ENCODE measurements at places on chromosomes 7 and 10. TPM values are rescaled to one million over a fixed set of nuclear protein-coding genes. Genes with fewer than 3 reads are reported as not detected.

- DNase-seq = no peak
Observed at GRCh38 chr7:31816810-31817209, 129.8 kb downstream of the PPP1R17 start.

GRCh38 chr10:117619707-117620405 is 77.3 kb downstream of the EMX2 start:
- DNase-seq = no peak

ATXN7L1 gene
- total RNA-seq = 3.1 TPM

GRCh38 chr7:3760651-3761050 is 459.6 kb downstream of the SDK1 start:
- no peak for DNase-seq

GRCh38 chr10:100886091-100886490 is 26.7 kb upstream of the SLF2 start:
- DNase-seq = peak; percentile 44

DNA sequence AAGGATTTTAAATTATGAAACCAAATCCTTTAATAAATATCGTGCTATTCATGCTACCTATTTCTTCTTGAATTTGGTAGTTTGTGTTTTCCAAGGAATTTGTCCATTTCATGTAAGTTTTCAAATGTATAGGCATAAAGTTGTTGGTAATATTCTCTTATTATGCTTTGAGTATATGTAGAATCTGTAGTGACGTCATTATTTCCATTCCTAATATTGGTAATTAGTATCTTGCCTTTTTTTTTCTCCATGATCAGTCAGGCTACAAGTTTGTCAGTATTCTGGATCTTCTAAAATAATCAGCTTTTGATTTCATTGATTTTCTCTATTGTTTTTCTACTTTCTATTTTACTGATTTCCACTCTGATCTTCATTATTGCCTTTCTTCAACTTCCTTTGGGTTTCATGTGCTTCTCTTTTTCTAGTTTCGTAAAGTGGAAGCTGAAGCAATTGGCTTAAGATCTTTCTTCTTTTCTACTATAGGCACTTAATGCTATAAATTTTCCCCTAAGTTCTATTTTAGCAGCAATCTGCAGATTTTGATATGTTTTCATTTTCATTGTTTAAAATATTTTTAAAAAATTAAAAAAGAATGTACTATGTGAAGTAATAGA is 156.5 kb upstream of the HDAC9 start:
- DNase-seq = no peak

GRCh38 chr10:66349726-66350125 is 576.1 kb upstream of the LRRTM3 start:
- no peak for DNase-seq

ASZ1 gene
- total RNA-seq = not detected

ANK3 gene
- total RNA-seq = 14.8 TPM

TET1 gene
- total RNA-seq = 1.2 TPM

DNA sequence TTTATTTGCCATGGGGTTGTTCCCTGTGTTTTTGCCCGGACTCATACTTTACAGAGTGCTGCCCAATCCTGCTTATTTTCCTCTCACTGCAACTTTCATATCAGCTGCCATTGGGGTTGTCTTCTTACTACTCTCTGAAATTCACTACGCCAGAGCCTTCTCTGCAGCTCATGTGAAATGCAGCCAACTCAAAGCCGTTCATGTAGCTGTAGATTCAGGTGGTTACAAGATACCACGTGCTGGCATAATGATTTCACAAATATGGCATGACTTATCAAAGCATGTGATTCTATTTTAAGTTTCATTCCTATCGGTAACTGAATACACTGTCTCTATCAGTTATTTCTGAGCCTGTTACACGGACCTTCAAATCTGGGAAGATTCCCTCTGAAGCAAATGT is 130.3 kb upstream of the WNT16 start:
- no peak for DNase-seq

DNA sequence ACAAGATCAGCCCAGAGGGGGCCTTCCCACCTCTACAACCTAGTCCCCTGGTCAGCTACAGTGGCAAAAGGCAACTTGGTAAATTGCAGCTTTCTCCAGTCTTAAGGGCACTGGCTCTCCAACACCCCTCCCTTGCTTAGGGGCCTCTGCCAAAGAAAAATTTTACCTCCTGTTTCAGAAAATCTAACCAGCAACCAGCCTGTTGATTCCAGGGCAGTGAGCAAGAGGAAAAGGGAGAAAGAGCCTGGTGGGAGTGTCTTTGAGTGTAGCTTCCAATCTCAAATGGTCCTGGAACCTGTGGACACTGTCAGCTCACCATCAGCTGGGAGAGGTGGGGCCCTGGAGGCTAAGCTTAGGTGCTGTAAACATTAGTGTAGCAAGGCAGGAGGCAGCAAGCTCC is 22.9 kb downstream of the ACTR1A start:
- no peak for DNase-seq

ITPRID1 gene
- not detected for total RNA-seq

TNRC18 gene
- total RNA-seq = 31.6 TPM

IDI2 gene
- total RNA-seq = not detected

- no peak for DNase-seq
Observed at GRCh38 chr10:101803511-101803910, 14.7 kb downstream of the OGA start.

HMX3 gene
- not detected for total RNA-seq

- no peak for DNase-seq
Observed at GRCh38 chr10:86798611-86799010, 42.2 kb downstream of the BMPR1A start.

- DNase-seq = no peak
Observed at GRCh38 chr7:130429019-130429418, 11.8 kb downstream of the CEP41 start.

DNA sequence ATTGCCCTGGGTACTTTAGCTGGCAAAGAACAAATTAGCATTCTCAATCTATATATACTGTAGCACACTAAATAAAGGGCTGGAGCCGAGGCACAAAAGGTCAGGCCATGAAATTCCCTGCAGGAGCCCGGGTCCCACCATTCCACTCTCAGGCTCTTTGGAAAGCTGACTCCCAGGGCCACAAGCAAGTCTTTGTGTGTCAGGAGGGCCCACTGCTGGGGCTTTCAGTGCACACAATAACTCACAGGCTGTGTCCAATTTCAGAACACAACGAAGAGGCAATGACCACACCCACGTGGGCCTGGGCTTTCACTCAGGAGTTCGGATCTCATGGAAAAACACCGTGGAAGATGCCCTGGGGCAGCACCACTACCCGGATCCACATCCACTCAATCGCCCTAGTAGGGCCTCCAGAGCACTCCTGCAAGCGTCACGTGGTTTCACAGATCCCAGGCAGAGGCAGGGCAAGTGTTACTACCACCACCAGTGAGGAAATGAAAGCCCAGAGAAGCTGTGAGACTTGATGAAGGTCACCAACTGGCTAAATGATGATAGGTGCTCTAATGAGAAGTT is 60.3 kb downstream of the COBL start:
- DNase-seq = no peak

DNA sequence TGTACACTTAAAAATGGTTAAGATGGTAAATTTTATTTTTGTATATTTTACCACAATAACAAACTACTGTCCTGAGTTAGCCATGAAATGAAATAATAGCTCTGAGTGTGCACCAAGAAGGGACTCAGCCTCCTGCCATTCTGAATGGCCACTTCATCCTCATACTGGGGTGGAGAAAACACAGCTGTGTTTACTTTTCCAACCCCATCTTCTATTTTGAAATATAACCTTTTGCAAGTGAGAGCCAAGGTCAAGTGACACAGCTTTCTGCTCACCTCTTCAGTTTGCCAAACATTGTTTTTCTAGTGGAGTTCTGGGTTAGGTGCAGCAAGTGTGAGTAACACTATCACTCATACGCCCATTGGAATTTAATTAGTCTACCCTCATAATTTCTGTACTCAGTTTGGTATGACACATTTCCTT is 107.4 kb upstream of the GLCCI1 start:
- peak; percentile 77 for DNase-seq

DNA sequence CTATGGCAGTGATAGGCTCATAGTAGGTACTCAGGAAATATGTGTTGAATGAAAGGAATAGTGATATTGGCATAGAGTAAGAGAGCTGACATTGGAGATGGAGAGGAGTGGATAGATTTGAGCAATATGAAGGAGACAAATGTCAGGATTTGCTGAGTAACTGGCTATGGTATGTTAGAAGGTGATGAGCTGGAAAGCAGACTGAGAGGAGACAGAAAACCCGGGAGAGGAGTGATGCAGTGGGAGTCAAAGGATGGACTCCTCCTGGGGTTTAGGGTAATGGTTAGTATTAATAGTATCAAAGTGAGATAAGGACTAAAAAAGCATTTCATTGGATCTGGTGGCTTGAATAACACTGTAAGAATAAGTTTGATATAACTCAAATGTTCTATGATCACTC is 64.8 kb downstream of the CD36 start:
- DNase-seq = no peak

- DNase-seq = no peak
Observed at GRCh38 chr7:150388709-150389531, 9.8 kb downstream of the ZNF775 start.

DNA sequence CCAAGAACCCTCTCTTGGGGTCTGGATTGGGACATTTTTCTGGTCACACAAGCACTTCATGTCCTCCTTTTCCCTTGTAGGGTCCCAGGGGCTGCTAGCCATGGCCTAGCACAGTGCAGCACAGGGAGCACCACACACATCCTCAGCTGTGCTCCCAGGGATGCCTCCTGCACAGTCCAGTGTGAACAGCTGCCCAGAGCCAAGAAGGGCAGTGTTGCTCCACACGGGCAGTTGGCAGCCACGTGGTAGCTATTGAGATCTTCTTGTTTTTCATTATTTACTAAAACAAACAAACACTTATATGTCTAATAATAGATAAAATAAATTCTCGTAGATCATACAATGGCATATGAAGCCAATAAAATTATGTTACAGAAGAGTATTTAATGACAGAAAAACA is 13.9 kb upstream of the LANCL2 start:
- no peak for DNase-seq

TACC2 gene
- 25.2 TPM for total RNA-seq

DNA sequence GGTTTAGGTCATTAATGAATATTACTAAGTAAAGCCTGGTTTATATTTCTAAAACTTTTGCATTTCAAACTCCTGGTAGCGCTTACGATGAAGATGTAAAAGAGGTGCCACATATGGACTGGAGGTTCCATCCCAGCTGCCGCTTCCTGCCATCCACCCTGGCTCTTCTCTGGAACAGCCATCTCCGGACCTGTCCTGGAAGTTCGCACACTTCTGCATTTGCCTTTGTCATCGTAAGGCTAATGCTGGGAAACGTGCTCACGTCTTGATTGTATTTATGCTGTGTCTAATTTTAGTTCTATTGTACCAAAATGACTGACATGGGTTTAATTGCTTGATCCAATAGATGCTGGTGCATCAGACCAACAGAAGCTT is 103.1 kb downstream of the HIPK2 start:
- no peak for DNase-seq

GRCh38 chr10:133249094-133249780 is 11.6 kb downstream of the VENTX start:
- DNase-seq = no peak
